Stimulated activated CD8-positive, alpha-beta memory T cell treated with anti-CD3 and anti-CD28 coated beads, Interleukin-7, amount 100 ng/mL, for 4 hours (primary cell): ENCODE measurements at places on chromosomes 7 and 10.

DNA sequence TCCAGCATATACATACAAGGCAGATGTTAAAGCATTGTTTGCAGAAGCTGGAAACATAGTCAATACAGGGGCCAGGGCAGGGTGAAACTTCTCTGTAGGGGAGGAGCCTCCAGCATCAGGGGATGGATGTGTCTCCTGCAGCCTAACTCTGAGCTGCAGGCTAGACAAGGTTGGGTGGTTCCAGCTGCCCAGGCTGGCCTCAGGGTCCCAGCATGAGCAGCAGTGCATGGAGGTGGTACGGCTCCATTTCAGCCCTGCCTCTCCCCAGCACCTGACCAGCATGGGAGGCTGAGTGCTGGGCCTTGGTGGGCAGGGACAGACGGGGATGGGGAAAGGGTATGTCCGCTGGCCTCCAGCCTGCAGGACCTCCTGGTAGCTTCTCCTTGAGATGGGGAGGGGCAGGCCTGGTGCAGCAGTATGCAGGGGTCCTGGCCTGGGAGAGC, 7.4 kb upstream of the TBRG4 start:
- no peak for DNase-seq

DNA sequence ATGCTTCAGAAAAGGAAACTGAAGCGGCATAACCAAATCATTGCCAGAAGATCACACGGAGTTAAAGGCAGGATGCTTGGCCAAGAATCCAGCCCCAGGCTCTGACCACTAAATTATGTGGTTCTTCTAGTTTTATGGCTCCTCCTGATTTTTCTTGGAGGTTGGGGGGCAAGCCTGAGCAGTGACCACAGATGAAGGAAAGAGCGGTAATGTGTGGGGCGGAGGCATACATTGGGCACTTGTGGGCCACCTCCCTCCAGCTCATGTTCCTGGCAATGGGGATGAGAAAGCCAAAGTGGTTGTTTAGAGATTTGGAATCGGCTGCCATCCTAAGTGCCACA, 3.2 kb downstream of the TRPV6 start:
- no peak for DNase-seq

DNA sequence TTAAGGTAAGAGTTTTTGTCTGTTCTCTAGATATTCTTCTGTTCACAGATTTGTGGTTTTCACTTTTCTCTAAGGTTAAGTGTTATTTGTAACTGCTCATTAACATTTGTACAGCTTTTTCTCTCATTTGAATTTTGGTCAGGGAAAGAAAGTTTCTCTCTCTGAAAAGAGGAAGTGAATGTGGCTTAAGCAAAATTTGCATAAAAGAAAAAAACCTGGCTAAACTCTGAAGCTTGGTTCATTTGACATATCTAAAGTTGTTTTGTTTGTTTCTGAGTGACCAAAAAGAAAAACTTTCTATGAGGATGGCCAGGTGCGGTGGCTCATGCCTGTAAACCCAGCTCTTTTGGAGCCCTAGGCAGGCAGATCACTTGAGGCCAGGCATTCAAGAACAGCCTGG, 22.0 kb upstream of the SLC26A4 start:
- DNase-seq, result no peak

- no peak for DNase-seq
Measured at GRCh38 chr7:80844916-80845315, 73.9 kb downstream of the SEMA3C start.
